ENCODE measurements at places on chromosomes 5 and 9.

- DNase-seq, result peak; percentile 5
Measured at GRCh38 chr9:114486205-114486963, 18.9 kb downstream of the WHRN start.

GRCh38 chr9:128946571-128947276, 679 bp downstream of the DOLK start:
- no peak for DNase-seq

DNA sequence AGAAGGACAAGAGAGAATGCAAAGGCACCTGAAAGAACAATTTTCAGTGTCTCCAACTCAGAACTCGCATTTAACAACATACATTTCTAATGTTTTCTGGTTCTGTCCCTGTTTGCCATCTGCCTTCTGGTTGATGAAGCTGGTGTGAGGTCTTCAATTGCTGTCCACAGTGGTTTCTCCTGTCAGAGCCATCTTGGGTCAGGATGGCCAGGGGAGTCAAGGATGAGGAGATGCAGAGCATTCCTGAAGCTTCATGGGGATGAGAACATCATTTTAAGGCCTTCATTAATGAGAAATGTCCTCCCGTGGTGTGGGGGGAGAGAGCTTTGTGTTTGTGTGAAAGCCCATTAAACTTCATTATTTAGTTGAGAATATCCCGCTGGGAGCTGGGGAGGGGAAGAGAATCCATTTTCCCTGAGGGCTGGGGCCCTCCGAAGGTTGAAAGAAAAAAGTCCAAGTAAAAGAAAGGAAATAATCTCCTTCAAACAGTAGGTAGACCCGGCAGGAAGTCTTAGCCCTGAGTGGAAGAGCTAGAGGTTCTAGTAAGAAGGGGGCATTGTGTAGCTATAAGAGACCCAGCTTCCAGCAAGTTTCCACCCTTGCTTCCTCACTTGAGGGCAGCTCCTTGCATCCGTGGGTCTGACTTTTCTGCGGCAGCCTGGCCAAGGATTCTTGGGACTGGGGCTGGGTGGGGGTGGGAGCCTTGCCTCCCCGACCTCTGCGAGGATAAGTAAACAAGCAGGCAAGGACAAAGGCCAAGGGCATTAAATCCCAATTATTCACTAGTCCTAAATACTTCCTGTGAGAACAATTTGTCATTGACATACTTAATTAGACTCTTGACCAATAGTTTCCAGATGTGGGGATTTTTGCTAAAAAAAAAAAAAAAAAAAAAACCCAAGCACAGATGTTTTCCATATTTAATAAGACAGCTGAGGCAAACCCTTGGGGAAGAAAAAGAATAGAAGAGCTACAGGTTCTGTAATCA, 119.2 kb downstream of the MSX2 start:
- DNase-seq, result no peak

GRCh38 chr9:419571-420171, 205.0 kb downstream of the DOCK8 start:
- DNase-seq, result no peak
